NCI-H1436 treated with DMSO at 0.1 percent for 48 hours (cell line): ENCODE measurements at places on chromosomes 16 and 17.

GRCh38 chr16:23298290-23298915, 3.7 kb upstream of the SCNN1B start:
- no peak for DNase-seq

DNA sequence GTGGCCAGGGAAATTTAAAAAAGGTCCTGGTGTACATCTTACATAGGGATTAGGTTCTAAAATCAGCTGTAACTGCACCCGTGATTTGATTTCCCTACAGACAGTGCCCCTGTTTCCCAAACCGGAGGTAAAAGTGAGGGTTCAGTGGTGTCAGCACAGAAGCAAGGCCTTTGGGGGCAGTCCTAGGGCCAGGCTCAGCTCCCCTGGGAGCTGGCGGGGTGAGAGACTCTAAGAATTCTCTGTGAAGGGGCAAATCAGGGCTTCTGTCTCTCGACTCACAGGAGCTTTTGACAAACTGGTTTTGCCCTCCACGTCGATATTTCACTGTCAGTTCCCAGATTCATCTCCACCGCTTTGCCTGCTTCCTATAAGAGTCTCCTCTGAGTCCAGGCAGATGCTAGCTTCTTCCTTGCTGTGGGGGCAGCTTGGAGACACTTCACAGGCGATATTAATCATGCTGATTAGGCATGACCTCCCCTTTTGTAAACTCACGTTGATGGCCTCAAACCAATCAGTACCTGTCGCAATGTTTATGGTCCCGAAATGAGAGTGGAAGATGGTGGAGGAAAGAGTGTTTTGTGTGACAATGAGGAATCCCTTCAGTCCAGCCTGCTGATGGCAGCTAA, 234.2 kb upstream of the TOX3 start:
- no peak for DNase-seq

- no peak for DNase-seq
These were observed 44.2 kb downstream of the HELZ start for GRCh38 chr17:67200727-67201301.

DNA sequence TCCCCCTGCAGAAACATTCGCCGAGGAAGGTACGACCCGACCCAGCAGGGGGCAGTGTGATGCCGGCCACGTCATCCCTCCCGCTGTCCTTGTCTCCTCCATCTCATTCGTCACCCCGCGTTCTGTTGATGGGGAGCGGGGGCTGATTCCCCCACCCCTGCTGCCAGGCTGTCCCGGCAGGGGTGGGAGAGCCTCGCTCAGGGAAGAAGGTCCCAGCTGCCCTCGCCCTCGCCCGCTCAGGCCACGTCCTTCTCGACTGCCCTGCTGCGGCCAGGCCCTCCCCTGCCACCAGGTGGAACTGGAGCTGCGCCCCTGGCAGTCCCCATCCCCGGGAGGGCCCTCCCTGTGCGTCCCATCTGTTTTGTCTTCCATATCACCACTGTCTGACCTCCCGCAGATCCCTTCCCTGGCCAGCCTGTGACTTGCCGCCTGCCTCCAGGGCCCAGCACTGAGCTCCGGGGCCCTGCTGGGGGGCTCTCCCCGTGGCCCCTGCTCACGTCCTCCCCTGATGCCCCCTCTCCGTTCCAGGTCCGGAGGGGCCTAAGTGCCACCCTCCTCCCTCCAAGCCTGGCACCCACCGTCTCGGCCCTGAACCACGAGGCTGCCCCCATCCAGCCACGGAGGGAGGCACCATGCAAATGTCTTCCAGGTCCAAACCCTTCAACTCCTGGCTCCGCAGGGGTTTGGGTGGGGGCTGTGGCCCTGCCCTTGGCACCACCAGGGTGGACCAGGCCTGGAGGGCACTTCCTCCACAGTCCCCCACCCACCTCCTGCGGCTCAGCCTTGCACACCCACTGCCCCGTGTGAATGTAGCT, 20.6 kb downstream of the ADAM11 start:
- no peak for DNase-seq

- DNase-seq: no peak
These were observed 673.6 kb downstream of the HS3ST4 start for GRCh38 chr16:26365161-26365940.

GRCh38 chr16:48378836-48379235, 6.4 kb downstream of the SIAH1 start:
- no peak for DNase-seq

DNA sequence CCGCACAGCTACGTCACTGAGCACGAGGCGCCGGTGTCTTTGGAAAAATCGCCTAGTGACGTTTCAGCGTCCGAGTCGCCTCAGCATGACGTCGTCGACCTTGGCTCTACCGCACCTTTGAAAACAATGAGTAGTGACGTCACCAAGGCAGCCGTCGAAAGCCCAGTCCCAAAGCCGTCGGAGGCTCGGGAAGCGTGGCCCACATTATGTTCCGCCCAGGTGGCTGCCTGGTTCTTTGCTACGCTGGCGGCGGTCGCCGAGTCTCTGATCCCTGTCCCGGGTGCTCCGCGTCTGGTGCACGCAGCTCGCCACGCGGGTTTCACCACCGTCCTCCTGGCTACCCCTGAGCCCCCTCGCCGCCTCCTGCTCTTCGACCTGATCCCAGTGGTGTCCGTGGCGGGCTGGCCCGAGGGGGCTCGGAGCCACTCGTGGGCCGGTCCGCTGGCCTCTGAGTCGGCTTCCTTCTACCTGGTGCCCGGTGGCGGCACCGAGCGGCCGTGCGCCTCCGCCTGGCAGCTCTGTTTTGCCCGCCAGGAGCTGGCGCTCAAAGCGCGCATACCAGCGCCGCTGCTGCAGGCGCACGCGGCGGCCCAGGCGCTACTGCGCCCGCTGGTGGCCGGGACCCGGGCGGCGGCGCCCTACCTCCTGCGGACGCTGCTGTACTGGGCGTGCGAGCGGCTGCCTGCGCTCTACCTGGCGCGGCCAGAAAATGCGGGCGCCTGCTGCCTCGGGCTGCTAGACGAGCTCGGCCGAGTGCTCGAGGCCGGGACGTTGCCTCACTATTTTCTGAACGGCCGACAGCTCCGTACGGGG, 1.5 kb downstream of the TMEM102 start:
- no peak for DNase-seq

GRCh38 chr17:28624148-28624547, 10.2 kb upstream of the RSKR start:
- DNase-seq: no peak

DNA sequence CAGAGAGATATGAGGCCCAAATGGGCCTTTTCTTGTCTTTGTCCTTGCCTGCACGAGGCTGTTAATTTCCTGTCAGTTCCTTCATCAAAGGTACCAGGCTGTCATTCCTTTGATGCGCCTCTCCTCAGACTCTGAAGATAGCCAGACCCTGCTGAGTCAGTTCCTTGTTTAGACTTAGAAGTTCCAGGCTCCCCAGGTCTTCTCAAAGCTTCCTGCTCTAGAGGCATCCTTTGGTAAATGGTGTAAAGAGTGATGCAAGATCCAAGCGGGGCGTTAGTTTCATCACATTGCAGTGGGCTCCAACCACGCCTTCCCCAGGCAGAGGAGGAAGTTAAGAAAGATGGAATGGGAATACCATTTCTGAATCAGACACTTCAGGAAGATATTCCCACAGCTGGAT, 4.0 kb upstream of the CDH11 start:
- DNase-seq: no peak
